ENCODE measurements at places on chromosomes 13 and 19. TPM values are rescaled to one million over a fixed set of nuclear protein-coding genes. Genes with fewer than 3 reads are reported as not detected.

DNA sequence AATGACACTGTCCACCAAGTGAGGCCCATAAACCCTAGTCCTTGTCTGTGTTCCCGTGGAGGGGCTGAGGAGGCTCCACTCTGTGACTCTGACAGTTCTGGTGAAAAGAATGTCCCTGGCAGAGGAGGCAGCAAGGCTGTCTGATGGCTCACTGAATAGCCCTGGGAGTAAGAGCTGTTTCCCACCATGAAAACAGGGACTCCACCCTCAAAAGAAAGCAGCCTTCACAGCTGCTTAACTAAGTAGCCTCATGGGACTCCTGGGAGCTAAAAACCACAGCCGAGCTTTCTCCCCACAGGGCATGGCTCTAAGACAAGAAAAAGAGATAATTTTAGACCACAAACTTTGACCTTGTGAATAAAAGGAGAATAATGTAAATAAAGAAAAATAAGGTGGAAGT, 135.1 kb upstream of the FRY start:
- ATAC-seq: peak; percentile 64

GRCh38 chr19:53552001-53552721, 14.2 kb downstream of the ZNF331 start:
- no peak for ATAC-seq

VSTM2B gene
- not detected for total RNA-seq

DNA sequence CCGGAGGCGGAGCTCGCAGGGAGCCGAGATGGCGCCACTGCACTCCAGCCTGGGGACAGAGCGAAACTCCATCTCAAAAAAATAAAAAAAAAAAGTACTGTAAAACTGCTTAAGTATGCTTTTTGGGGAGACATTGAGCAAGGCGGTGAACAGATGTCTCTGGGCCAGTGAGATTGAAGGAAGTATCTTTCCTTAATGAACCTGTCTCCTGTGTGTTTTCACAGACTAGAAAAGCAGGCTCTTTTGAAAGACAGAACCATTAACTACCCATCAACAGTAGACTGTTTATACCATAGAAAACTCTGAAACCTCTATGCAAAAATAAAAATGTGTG, 1.5 kb upstream of the ECH1 start:
- ATAC-seq: no peak

PCDH9 gene
- 56.1 TPM for total RNA-seq

DNA sequence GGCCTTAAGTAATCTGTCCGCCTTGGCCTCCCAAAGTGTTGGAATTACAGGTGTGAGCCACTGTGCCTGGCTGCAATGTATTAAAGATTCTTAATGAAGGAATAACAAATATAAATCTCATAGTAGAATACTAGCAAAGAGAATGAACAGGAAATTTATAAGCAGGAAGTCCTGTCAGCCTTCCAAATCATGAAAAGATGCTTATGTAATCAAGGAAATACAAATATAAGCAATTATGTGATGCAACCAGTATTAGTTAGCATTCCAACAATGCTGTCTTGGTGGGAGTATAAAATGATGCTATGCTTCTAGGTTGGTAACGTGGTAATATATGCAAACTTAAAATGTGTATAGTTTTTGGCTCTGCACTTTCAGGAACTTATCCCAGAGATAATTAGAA, 133.8 kb downstream of the PDS5B start:
- ATAC-seq: no peak

CATSPERD gene
- total RNA-seq: 0.47 TPM
